ENCODE measurements at places on chromosomes 5 and 9.

DNA sequence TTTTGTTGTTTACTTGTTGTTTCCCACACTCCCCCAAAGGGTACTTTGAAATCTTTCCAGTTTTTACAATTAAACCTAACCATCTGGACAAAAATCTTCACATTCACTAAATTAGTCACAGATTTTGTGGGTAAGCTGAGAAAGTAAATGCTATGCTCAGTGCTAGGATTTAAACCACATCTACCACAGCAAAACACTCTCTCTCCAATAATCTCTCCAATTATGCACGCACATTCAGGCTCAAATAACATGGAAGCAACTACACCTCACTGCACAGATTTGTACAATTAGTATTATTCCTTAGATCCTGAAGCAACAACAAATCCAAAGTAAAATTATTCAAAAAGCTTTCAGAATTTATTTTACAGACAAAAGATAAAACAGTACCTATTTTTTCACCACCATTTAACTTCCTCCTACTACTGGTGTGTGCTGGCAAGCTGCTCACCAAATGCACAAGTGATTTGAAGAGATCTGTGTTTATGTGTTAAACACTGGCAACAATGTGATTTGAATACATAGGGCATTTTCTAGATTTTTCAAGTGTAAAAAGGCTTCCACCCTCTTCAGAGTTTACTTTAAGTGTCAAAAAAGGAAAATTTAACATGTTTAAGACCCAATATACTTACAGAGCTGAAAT, 16.6 kb downstream of the ZNF608 start:
- no peak for DNase-seq

GRCh38 chr5:103041071-103041676, 78.8 kb downstream of the GIN1 start:
- no peak for DNase-seq

DNA sequence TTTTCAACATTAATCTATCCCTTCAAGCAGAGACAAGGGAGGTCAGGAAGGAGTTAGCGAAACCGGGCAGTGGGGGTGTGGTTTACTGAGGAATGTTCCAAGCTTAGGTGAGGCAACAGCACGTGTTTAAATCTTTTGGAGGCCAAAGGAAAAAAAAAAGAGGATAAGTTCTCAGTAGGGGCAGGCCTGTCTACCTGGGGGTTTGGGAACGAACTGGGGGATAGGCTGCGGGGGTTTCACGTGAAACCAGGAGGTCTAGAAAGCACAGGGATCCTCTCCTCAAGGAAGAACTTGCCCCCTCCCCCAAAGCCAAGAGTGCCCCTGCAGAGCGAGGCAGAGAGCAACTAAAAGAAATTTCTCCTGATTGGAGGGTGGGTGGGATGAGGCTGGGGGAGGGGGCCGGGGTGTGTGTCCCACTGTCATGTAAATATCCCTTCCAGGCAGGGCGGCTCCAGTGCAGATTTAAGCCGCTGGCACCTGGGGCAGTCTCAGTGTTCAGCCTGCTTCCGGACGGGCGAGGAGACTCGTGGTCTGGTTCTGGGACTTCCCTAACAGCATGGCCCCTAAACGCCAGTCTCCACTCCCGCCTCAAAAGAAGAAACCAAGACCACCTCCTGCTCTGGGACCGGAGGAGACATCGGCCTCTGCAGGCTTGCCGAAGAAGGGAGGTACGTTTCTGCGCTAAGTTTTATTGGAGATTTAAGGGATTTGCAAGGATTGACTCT, 5.5 kb upstream of the SET start:
- peak; percentile 55 for DNase-seq

GRCh38 chr9:18684593-18685317, 210.8 kb downstream of the ADAMTSL1 start:
- DNase-seq = no peak

GRCh38 chr9:4713849-4714248, 27.2 kb downstream of the AK3 start:
- no peak for DNase-seq

DNA sequence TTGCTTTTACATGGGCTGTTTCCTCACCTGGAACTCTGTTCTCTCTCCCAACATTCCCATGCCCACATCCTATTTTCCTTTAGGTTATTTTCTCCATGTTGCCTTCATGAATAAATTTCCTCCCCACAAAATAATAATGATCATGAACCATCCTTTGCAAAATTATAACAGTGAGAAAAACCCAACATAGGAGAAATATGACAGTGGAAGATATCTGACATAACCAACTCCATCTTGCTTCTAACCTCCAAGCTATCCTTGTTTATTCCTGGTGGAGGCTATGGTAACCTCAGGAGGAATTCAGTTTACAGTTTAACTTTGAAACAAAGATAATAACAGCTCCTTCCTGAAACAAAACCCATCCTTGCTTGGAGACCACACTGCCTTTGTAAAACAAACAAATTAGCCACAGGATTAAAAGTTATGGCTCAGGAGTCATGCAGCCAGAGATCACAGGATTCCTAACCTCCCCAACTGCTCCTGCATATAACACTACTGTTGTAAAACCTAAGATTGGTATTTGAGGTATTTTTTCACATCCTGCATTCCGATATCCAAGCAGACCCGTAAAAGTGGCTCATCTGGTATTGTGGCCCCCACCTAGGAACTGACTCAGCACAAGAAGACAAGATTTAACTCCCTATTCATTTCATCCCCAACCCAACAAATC, 212.4 kb downstream of the TRIM32 start:
- DNase-seq = peak; percentile 67

GRCh38 chr5:132389585-132390286, 20.2 kb downstream of the SLC22A5 start:
- peak; percentile 97 for DNase-seq

DNA sequence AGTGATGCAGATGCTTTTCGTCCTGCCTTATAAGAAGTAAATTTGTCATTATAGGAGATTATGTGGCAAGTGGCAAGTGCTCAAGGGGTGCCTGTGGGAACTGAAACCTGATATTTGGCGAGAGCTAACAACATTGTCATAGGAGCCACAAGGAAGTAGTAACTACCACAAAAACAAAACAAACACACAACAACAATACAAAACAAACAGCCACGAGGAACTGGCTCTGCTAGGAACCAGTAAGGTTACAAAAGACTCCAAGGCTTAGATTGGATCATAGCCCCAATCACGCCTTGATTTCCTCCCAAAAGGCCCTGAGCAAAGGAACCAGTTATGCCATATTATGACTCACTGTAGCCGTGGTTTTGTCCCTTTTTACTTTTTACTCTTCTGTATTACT, 1045.2 kb downstream of the CDH12 start:
- no peak for DNase-seq

- no peak for DNase-seq
Measured at GRCh38 chr5:58274191-58274590, 185.7 kb downstream of the PLK2 start.

GRCh38 chr9:113638897-113639296, 175.4 kb downstream of the RGS3 start:
- DNase-seq = no peak

DNA sequence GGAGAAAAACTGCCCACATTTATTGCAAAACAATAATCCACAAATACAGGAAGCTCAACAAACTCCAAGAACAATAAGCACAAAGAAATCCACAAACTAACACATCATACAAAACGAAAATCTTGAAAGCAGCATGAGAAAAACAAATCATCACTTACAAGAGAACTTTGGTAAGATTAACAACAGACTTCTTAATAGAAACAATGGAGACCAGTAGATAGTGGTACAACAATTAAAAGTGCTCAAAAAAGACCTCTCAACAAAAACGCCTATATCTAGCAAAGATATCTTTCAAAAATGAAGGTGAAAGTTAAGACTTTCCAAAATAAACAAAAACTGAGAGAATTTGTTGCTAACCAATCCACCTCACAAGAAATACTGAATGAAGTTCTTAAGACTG, 38.4 kb downstream of the CDKL3 start:
- DNase-seq = peak; percentile 4

DNA sequence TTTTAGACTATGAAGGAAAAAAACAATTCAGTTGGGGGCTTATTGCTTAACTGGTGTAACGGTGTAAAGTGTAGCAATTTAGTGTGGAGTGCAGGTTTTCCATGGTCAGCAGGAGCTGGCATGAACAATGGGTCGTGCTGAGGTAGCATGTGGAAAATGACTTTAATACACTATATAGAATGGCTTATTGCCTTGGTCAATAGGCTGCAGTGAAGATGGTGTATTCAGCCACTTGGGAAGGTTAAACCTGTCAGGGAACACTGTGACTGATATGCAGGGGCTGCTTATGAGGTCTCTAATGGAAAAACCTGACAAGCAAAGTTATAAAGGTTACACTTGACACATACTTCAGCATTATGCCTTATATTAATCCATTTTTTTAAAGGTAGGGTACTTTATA, 764.7 kb upstream of the ARRDC3 start:
- no peak for DNase-seq

DNA sequence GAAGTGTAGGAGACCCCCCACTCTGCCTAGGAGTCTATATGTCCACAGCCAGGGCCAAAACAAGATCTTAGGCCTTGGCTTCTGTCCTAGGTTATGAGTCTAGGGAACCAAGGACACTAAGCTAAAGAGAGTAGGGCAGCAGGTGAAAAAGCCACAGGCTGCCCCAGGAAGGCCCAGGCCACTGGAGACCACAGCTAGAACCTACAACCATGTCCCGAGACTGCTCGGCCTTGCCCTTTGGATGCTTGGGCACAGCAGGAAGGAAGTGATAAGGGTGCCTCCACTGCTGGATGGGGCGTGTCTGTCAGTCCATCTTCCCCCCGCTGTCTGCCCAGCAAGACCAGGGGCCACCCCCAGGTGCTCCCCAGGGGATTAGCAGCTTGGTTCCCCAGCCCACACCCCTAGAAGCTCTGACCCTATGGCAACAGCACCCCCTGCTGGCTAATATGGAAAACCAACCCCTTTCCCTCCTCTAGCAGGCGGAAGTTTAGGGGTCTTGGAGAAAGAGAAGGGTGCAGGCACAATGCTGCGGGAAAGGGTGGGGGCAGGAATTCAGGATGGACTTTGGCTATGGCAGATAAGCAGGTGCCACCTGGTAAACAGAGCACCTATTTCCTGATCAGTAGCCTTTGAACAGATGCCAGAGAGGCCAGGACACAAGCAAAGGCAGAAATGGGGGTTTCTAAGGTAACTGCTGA, 10.5 kb upstream of the IRF1 start:
- peak; percentile 35 for DNase-seq

DNA sequence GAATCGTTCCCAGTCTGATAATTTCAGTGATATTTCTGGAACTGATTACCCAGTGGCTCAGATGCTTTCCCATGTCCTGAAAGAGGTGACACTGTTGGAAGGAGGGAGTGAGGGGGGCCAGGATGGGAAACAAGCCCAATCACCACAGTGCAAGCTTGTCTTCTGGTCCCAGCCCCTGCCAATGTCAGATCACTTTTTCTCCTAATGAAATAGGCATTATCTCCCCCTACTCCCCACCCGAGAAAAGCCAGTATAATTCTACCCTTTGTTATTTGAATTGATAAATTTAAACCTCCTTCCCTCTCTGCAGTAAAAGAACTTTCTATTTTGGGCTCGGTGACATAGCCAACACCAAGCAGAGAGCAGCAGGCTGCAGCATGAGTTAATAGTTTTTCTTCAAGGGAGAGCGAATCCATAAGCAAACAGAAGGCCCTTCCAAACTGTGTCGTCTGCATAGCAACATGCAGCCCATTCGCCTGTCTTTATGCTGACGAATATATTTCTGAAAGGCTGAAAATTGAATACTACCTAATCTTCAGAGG, 14.6 kb upstream of the PPP2CA start:
- DNase-seq = no peak

DNA sequence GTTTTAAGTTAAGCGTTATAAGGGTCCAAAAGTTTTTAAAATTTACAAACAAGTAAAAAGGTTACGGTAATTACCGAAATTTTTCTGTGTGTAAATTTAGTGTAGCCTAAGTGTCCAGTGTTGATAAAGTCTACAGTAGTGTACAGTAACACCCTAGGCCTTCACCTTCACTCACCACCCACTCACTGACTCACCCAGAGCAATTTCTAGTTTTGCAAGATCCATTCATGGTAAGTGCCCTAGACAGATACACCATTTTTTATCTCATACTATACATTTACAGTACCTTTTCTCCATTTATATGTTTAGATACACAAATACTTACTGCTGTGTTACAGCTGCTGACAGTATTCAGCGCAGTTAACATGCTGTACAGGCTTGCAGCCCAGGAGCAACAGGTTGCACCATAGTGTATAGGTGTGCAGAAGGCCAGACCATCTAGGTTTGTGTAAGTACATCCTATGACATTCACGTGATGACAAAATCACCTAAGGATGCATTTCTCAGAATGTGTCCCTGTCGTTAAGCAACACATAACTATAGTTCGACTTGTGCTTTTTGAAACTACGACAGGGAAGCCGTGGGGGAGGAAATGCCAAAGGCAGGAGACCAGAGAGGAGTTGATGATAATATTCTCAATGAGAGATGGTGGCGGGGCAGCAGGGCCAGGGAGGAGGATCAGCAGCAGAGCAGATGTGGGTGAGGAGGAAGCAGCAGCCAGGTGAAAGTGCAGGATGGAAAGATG, 48.6 kb downstream of the PSMB7 start:
- no peak for DNase-seq

GRCh38 chr9:132560616-132561202, 21.7 kb upstream of the BARHL1 start:
- no peak for DNase-seq

GRCh38 chr5:134506054-134507039, 19.1 kb upstream of the JADE2 start:
- no peak for DNase-seq

- DNase-seq = no peak
Measured at GRCh38 chr5:127299678-127300077, 9.1 kb downstream of the MEGF10 start.

GRCh38 chr9:37187713-37188439, 67.5 kb downstream of the ZCCHC7 start:
- no peak for DNase-seq

- DNase-seq = no peak
Measured at GRCh38 chr5:97208184-97208713, 25.2 kb upstream of the RIOK2 start.

DNA sequence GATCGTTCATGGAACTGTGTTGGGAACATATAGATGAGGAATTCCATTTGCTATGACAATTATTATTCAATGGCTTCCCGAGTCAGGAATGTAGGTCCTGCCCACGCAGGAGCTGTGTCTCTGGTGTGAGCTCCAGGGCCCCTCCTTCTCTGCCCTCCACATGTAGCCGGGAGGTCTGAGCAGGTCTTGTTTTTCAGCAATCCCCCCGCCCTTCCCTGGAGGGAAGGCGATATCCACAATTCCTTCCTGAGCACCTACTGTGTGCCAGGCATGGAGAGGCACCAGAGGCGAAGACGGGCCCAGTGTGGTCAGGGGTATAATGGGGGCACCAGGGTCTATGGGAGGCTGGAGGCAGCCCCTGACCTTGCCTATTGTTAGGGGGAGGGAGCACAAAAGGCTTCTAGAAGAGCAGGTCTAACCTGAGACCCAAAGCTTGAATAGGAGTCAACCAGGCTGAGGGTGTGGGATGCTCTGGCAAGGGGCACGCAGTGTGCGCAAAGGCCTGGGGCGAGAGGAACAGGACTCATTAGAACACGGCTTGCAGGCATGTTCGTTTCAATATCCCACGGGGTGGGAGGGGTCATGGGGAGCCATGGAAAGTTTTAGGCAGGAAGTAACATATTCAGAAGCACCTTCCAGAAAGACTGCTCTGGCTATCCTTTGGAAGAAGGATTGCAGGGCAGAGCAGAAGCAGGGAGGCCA, 154.9 kb downstream of the C9orf50 start:
- DNase-seq = no peak
